ENCODE measurements at places on chromosomes 2 and 18.

- DNase-seq: no peak
Measured at GRCh38 chr2:165621086-165621560, 151.6 kb downstream of the CSRNP3 start.

GRCh38 chr2:177225965-177226360, 13.4 kb downstream of the HNRNPA3 start:
- no peak for DNase-seq

DNA sequence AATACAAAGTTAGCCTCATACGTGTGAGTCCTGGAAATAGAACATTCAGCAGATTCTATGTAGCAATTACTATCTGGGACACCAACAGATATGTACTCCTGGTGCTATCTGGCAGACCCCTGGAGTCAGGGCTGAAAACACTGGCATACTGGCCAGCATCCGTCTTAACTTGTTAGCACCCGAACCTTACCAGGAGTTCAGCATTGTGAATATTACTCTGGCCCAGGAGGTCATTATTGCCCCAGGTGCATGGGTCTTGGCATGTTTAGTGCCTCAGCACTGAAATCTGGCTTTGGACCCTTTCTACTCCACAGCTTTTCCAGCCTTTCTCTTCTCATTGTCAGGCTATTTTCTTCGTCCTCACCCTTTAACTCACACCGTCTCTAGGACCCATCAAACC, 11.9 kb upstream of the NDUFV2 start:
- DNase-seq: no peak

GRCh38 chr2:122851161-122851560, 1095.7 kb downstream of the TSN start:
- DNase-seq: no peak

GRCh38 chr2:103386872-103387271, 625.0 kb downstream of the TMEM182 start:
- no peak for DNase-seq

GRCh38 chr2:153715218-153715850, 156.4 kb upstream of the GALNT13 start:
- DNase-seq: no peak

GRCh38 chr18:55250768-55251173, 291.5 kb upstream of the CCDC68 start:
- DNase-seq: no peak

- DNase-seq: no peak
Measured at GRCh38 chr18:7980656-7981055, 413.5 kb downstream of the PTPRM start.

DNA sequence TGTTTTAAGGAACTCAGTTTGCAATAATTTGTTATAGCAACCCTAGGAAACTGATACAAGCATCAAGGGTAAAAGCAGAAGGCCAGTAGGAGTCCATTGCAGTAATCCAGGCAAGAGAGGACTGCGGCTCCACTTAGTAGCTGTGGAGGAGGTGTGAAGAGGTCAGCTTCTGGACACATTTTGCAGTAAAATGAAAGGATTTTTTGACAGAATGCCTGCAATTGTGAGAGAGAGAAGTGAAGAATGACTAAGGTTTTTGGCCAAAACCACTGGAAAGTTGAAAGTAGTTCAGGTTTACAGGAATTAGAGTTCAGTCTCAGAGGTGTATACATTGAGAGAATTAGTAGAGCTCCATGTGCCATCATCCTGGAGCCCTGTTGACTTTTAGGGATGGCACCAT, 129.5 kb downstream of the RHBDD1 start:
- no peak for DNase-seq

GRCh38 chr2:150552041-150552820, 64.8 kb upstream of the RND3 start:
- DNase-seq: no peak

- DNase-seq: no peak
Measured at GRCh38 chr2:96954011-96954846, 32.2 kb downstream of the FAM178B start.

All from fibroblast of skin of left quadriceps (primary cell).